ENCODE measurements at places on chromosomes 6 and 20.

GRCh38 chr6:119463081-119463626 is 113.6 kb upstream of the MAN1A1 start:
- DNase-seq = no peak

GRCh38 chr6:45001663-45002062 is 326.5 kb upstream of the RUNX2 start:
- DNase-seq = no peak

DNA sequence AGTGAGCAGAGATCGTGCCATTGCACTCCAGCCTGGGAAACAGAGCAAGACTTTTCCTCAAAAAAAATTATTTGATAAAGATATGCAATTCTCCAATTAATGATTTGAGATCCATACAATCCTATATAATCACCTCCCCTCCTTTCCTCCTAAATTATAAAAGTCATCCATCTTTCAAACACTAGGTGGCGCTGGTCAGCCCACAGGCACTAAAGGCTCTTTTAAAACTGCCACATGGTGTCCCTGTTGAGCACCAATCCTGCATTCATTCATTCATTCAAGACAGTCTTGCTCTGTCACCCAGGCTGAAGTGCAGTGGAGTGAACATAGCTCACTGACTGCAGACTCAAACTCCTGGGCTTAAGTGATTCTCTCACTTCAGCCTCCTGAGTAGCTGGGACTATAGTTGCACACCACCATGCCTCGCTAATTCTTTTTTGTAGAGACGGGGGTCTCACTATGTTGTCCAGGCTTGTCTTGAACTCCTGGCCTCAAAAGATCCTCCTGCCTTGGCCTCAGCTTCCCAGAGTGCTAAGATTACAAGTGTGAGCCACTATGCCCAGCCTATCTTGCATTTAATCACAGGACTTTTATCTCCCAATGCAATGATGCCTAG is 58.7 kb upstream of the SLC2A12 start:
- DNase-seq = peak; percentile 25

DNA sequence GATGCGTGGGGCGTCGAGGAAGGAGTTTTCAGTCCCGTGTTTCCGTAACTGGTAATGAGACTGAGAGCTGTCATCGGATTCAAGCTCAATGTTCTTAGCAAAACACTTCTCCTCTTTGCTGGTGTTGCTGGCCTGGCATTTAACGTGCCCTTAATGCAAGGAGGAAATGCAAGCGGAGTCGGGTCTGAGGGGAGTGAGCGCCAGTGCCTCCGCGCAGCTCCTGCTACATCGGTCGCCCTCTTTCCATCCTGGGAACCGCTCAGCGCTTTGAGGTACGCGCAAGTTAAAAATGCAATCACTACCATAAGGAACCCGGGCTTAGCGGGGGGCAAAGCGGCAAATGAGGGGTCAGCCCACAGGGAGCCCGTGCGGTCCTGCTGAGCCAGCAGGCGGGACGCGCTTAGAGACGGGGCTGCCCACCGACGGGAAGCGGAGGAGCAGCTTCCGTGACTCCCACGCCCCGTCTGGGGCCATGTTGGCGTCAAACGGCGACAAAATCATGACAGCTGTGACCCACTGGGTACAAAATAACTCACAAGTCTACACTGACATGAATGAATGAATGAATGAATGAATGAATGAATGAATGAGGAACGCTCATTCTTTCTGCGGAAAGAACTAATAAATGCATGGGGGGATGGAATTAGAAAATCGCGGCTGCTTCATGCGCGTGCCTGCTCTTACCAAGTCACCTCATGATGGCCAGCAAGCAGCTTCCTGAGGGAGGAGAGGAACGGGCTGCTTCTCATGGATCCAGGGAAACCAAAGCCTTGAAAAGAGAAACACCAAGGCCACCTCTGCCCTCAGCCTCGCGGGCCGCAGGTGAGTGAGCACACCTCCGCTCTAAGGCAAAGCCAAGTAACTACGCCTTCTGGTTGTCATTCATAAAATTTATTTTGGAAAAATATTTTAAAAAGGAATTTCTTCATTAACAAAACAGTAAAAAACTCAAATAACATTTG is 9.3 kb downstream of the DLL1 start:
- no peak for DNase-seq

- DNase-seq = no peak
These were observed 149.9 kb upstream of the AFDN start for GRCh38 chr6:167676666-167677421.

DNA sequence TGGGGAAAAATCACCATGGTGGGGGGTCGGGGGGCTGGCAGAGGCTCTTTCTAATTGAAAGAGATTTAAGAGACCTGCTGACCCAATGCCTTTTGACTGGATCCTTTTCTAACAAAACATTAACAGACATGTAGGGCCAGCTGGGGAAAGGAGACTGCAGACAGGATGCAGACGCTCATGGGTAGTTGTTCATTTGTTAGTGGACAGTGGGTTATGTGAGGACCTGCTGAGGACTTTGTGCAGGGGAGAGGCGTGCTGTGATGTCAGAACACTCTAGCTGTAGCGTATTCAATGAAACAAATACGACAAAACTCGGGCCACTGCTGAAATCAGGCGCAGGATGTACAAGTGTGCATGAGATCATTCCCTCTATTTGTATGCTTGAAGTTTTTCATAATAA is 1.2 kb downstream of the IP6K3 start:
- DNase-seq = no peak

GRCh38 chr6:168916576-168917211 is 337.0 kb downstream of the THBS2 start:
- DNase-seq = no peak

GRCh38 chr6:44388887-44389286 is 1.4 kb downstream of the CDC5L start:
- DNase-seq = no peak

DNA sequence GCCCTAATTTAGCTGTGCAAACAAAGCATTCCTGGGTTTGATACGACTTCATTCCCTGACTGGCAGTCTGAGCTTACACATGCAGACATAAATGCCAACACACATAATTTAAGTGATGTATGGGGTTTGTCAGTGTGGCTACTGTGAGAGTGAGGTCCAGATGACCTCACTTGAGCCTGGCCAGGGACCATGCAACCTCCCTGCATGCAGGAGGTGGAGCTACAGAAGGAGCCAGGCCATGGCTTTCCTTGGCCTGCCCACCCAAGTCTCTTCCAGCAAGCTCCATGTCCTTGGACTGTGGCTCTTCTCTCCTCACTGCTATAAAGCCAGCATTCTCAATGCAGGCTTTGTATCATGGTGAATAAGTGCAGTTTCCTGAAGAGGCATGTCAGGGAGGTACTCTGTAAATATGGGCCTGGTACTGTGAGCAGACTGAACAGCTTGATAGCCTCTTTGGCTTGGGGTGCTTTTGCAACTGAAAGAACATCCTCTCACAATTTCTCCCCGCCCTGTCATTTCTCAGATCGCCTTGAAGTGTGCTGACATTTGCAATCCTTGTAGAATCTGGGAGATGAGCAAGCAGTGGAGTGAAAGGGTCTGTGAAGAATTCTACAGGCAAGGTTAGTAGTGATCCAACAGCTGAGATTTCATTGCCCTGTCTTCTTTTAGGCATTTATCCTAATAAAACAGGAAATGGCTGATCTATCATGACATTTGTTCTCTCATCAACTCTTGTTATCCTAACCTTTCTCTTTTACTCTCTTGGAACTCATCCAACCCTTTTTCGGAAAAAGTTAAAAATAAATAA is 69.2 kb downstream of the MTFR2 start:
- DNase-seq = no peak

GRCh38 chr6:7922596-7922995 is 12.0 kb upstream of the TXNDC5 start:
- no peak for DNase-seq

DNA sequence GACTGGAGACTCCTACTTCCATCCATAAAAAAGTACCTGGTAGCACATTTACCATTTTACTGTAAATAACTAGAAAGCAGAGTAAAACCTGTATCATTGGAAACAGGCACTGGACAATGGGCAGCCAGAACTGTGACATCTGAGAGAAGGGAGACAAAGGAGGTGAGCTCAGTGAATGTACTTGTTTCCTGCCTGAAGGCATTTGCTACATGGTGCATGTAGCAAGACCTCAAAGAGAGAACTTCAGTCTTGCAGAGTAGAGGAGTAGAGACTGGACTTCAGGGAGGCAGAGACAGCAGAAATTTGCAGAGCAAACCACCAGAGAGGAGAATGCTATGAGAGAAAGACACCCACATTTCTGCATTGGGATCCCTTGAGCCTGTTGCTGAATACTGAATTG is 171.0 kb upstream of the CCN2 start:
- DNase-seq = no peak
